Activated CD4-positive, alpha-beta memory T cell treated with anti-CD3 and anti-CD28 coated beads, Interleukin-2, amount 10 ng/mL, durations not matched to agents 7 days and 5 days (primary cell): ENCODE measurements at places on chromosomes 11 and 22. TPM values are rescaled to one million over a fixed set of nuclear protein-coding genes. Genes with fewer than 3 reads are reported as not detected.

DNA sequence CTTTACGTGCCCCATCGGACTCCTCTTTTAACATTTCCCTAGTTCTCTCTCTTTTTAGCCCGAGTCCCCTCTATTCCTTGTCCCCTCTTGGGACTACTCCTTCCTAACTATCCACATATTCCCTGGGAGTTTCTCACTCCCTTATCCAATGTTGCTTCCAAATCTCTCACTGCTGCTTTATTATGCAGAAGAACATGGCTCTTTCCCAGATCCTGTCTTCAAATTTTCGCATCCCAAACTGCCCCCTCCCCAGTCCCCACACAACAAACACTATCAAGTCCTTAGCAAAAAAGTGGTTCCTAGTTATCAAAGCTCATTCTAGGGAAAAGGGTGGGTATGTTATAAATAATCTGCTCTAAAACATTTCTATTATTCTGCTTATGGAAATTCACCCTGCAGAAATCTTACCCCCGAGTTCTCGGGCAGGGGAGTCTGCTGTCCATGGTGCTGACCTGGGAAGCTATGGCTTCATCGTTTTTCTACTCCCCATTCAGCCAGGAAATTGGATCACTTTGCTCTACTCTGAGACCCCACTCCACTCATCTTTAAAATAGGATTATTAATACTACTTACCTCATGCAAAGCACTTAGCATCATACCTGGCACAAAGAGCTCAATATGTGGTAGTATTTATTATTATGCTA is 393.5 kb downstream of the BUD13 start:
- H3K27ac ChIP-seq: no peak overlapping the region
- no peak overlapping the region for H3K4me3 ChIP-seq
- peak; percentile 18 for DNase-seq
- no peaks in the 10 kb centered on the region for H3K36me3 ChIP-seq
- no peaks in the 10 kb centered on the region for H3K27me3 ChIP-seq
- no peaks in the 10 kb centered on the region for H3K4me1 ChIP-seq

- H3K36me3 ChIP-seq: no peaks in the 10 kb centered on the region
- peak; percentile 77 for DNase-seq
- no peaks in the 10 kb centered on the region for H3K27me3 ChIP-seq
- H3K27ac ChIP-seq: peak overlapping the region; percentile 83
- H3K4me3 ChIP-seq: peak overlapping the region; percentile 54
Observed at GRCh38 chr11:10743354-10744000, 7.6 kb upstream of the CTR9 start.

GRCh38 chr22:27772081-27772983 is 29.2 kb downstream of the MN1 start:
- peaks cover 1% of the 10 kb centered on the region for H3K27me3 ChIP-seq
- no peak overlapping the region for H3K4me3 ChIP-seq
- DNase-seq: no peak
- H3K27ac ChIP-seq: no peak overlapping the region
- H3K4me1 ChIP-seq: no peaks in the 10 kb centered on the region

DNA sequence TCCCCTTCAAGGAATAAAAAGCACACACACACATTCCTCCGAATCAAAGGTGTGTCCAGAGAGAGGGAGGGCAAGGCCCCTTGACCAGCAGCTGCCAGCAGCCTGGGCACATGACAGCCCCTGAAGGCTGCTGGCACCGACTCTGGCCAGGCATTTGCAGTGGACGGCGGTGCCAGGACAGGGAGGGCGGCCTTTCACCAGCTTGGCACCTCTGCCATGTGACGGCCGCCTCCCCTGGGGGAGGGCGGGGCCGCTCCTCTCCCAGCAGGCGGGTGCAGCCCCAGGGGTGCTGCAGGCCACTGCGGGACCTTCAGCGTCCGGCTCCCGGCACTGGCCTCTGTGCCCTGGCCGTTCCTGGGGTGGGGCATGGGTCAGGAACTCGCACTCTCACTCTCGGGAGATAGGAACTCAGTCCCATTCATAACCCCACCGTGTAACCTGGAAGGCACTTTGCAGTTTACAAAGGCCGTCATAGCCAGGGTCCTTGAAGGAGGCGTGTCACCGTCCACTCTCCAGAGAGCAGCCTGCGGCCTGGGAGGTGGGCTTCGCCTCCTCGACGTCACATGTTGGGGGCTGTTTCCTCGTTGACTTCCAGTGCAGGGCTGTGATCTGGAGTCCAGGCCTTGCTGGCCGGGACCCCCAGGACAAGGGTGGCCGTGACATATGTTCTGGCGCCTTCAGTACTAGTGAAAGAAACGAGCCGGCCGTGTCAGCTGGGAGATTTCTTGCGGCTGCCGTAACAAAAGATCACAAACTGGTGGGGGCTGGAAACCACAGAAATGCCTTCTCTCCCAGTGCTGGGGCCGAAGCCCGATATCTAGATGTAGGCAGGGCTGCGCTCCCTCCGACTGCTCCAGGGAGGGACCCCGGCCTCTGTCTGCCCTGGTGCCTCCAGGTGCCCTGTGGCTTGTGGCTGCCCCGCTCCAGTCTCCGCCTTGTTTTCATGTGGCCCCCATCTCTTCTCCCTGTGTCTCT is 39.9 kb upstream of the SMIM38 start:
- peaks cover 1% of the 10 kb centered on the region for H3K4me1 ChIP-seq
- H3K27me3 ChIP-seq: no peaks in the 10 kb centered on the region
- no peak overlapping the region for H3K4me3 ChIP-seq

DNA sequence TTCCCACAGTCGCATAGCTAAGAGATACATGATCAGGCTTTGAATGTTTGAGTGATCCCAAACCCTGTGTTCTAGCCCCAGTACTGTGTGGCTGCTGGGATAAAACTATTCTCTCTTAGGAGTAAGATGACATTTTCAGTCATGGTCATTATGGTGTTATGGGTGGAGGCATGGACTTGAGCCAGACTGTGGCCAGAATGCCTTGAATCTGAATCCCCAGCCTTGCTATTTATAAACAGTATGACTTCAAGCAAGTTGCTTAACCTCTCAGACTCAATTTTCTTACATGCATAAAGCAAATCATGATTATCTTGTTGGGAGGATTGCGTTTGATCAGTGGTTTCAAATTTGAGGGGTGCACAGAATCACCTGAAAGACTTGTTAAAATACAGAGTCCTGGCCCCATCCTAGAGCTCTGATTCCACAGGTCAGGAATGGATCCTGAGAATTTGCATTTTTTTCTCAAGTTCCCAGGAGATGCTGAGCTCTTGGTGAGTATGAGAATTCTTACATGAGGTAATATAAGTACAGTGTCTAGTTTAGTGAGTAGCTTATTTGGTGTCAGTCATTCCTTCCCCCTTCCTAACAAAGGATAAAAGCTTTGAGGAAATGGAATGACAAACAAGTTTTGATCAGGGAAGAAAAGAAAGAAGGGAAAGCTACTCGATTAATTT is 571.7 kb downstream of the METTL15 start:
- no peak for DNase-seq
- H3K4me1 ChIP-seq: no peaks in the 10 kb centered on the region
- H3K4me3 ChIP-seq: no peak overlapping the region
- no peaks in the 10 kb centered on the region for H3K36me3 ChIP-seq

GRCh38 chr11:128559496-128560103 is 27.8 kb downstream of the ETS1 start:
- H3K27ac ChIP-seq: no peak overlapping the region
- H3K4me1 ChIP-seq: peaks cover 21% of the 10 kb centered on the region
- H3K27me3 ChIP-seq: no peaks in the 10 kb centered on the region
- peaks cover 5% of the 10 kb centered on the region for H3K36me3 ChIP-seq
- H3K4me3 ChIP-seq: no peak overlapping the region
- no peak for DNase-seq

DNA sequence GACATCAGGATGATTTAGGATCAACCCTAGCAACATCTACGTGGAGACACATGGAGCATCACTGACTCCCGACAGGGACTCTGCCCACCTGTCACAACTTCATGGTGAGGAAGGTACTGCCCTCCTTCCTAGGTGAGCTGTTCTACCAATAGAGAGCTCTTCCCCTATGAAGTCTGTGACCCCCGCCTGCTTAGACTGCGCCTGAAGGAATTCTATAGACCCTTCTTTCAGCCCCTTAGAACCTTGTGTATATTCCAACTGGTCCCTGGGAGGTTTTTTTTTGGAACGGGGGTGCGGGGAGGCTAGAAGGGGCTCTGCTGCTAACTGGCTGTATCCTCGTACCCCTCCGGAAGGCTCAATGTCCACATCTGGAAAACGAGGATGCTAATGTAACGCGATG is 566 bp downstream of the INTS4 start:
- peak overlapping the region; percentile 82 for H3K27ac ChIP-seq
- H3K27me3 ChIP-seq: no peaks in the 10 kb centered on the region

DNA sequence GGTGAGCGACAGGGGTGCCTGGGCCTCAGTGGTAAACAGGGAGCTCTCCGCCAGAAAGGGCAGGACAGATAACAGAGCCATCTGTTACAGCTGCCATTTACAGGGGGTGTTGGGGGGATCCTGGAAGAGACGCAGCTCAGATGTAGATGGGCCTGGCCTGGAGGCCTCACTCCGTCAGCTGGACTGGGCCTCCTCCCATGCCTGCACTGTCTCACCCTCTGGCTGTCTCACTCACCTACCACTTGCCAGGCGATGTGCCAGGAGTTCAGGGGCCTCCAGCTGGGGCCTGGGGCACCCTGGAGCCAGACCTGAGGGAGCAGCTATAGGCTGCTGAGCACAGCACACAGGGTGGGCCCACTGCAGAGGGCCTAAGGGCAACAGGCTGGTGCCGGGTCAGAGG is 16.3 kb upstream of the SUSD2 start:
- peaks cover 10% of the 10 kb centered on the region for H3K4me1 ChIP-seq
- H3K27ac ChIP-seq: no peak overlapping the region
- H3K4me3 ChIP-seq: no peak overlapping the region
- peaks cover 20% of the 10 kb centered on the region for H3K36me3 ChIP-seq
- DNase-seq: no peak

DNA sequence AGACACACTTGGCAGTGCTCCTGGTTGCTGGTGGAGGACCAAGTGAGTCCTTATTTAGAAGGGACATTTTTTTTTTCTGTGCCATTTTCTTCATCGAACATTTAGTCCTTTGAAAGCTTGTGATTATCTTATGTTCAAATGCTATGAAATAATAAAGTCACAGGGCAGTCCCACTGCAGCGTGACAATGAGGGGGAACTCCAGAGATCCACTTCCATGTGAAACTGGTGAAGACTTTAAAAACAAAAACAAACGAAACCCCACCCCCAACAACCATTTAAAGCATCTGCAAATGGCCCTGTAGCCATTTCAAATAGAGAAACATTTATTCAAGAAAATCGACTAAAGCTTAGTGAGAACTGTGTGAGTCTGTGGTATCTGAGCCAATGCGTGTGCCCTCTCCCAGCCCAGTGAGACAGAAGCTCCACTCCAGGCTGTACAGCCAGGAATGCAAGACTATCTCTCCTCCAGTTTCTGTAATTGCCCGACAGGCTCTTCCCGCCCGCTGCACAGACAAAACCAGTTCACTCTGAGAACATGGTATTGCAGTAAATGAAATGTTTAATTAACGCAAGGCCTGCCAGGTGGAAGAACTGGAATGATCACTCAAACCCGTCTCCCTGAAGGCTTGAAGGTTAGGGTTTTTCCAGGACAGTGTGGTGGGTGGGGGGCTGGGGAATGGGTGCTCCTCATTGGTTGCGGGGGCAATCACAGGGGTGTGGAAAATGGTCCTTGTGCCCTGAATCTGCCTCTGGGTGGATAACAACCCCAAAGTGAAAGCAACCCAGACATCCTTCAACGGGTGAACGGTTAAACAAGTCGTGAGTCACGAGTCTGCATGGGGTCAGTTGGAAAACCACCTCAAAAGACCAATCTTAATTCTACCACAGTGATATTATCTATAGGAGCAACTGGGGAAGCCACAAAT is 8.4 kb downstream of the KRTAP5-6 start:
- H3K27ac ChIP-seq: no peak overlapping the region
- peaks cover 7% of the 10 kb centered on the region for H3K36me3 ChIP-seq
- peaks cover 23% of the 10 kb centered on the region for H3K27me3 ChIP-seq
- DNase-seq: no peak
- H3K4me3 ChIP-seq: no peak overlapping the region
- peaks cover 8% of the 10 kb centered on the region for H3K4me1 ChIP-seq

DNA sequence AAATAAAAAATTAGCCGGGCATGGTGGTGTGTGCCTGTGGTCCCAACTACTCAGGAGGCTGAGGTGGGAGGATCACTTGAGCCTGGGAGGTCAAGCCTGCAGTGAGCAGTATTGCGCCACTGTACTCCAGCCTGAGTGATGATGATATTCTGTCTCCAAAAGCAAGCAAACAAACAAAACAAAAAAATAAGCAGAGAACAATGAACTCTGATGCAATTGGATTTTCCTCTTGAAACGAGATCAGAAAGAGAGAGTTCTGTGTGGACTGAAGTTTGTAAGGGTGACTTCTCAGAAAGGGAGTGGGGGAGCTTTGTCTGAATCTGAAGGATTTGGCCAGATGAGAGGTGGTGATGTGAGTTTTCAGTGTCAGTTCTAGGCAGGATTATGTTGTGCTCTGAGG is 6.0 kb upstream of the TMEM123 start:
- peaks cover 3% of the 10 kb centered on the region for H3K36me3 ChIP-seq
- no peaks in the 10 kb centered on the region for H3K27me3 ChIP-seq
- no peak for DNase-seq

DNA sequence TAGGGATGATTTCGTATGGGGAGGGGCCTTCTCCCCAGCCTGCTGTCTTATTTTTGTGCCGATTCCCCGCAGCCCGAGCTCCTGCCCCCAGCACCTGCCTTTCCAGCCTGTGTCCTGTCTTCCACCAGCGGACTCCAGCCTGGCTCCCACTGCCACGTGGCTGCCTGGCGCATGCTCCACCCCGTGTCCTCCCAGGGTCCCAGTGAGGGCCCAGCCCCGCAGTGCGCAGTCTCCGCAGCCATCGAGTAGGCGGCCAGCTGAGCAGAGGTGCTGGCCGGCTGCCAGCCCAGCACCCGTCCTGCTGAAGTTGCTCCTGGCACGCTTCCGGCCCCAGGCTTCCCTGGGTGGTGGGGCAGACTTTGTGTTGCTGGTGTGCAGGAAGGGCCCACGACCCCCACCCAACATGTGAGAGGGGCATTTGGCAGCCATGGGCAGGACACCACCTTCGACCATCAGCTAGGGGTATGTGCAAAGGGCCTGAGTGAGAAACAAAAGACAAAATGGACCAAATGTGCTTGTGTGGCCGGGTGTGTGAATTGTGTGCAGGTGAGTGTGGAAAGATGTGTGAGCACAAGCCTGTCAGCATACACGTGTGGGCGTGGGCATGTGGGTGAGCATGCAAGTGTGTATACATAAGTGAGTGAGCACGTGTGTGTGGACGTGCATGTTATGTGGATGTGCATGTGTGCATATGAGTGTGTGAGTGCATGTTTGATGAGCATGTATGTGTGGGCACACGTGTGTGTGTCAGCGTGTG is 55.9 kb downstream of the RTN4R start:
- no peaks in the 10 kb centered on the region for H3K27me3 ChIP-seq
- H3K4me3 ChIP-seq: no peak overlapping the region
- H3K36me3 ChIP-seq: no peaks in the 10 kb centered on the region
- H3K4me1 ChIP-seq: peaks cover 10% of the 10 kb centered on the region
- no peak overlapping the region for H3K27ac ChIP-seq

- no peaks in the 10 kb centered on the region for H3K36me3 ChIP-seq
- H3K4me1 ChIP-seq: no peaks in the 10 kb centered on the region
- no peak overlapping the region for H3K4me3 ChIP-seq
- no peak for DNase-seq
Observed at GRCh38 chr11:70521475-70522308, 123.4 kb downstream of the CTTN start.

Gene CASP5
- total RNA-seq: 0.30 TPM

Gene TRPM5
- total RNA-seq: not detected

Gene PPM1F
- 12.5 TPM for total RNA-seq

Gene NUP160
- total RNA-seq: 52.9 TPM

Gene ISX
- not detected for total RNA-seq

Gene KBTBD3
- 9.2 TPM for total RNA-seq

Gene OR10A2
- total RNA-seq: not detected

Gene PRDM10
- total RNA-seq: 12.6 TPM

Gene ARHGAP20
- total RNA-seq: not detected

Gene CSF2RB
- total RNA-seq: 2.3 TPM

Gene OR52E8
- total RNA-seq: not detected

Gene TSSK2
- total RNA-seq: not detected

Gene MUC6
- not detected for total RNA-seq

Gene KRTAP5-10
- total RNA-seq: not detected
